ENCODE measurements at places on chromosomes 12 and 14.

- peak; percentile 48 for DNase-seq
Observed at GRCh38 chr12:57063991-57064685, 14.2 kb upstream of the MYO1A start.

DNA sequence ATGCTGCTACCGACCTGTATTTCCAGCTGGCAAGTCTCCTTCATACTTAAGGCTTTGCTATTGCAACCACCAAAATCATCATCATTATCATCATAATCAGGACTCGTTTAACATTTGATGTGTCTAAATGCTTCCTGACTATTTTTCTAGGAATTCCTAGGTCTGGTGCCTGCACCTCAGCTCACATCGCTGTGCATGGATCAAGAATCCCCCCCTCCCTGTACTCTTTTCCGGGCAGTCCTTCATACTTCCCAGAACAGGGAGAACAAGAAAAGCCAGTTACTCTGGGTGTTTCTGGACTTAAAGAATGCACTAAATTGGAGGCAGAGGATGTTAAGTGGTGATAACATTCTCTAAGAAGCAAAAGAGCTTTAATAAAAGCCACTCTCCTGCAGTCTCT lies 9.4 kb downstream of the ERP27 start:
- no peak for DNase-seq

GRCh38 chr12:79191391-79191790 lies 326.8 kb downstream of the SYT1 start:
- no peak for DNase-seq

DNA sequence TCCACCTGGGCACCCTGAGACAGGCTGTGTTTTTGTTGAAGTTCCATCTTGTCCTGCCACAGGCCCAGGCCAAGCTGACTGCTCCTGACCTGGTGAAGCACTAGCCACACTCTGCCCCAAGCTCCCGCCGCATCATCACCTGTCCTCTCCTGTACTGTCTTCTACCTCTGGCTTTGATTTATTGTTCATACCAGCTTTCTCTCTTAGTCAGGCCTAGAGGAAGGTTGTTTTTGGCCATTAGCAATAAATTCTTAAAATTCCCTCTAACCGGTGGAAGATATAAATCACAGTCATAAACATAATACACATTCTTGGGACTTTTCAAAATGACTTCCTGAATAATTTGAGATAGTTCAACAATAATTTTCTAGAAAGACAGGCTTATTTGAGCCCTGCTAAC lies 169.4 kb downstream of the DAD1 start:
- no peak for DNase-seq

DNA sequence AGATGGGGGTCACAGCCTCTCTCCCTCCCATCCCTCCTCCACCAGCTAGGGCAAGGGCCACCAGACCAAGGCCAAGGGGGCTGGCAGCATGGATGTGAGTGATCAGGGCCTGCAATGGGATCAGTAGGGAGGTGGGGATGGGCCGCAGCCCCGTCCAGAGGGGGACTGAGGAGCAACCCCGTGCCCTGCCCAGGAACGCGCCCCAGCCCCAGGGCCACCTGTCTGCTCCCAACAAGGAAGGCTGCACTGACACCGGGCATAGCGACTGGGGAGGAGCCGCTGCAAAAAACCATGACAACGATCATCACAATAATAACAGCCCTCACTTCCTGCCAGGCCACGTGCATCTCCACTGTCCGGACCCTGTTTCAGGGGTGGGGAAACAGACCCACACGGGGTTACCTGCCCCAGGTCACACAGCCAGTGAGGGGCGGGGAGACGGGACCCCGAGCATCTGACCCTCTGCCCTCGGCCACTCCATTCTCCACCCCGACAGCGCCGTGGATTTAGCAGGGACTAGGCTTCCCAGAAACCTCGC lies 24.3 kb downstream of the NCOR2 start:
- DNase-seq, result no peak

DNA sequence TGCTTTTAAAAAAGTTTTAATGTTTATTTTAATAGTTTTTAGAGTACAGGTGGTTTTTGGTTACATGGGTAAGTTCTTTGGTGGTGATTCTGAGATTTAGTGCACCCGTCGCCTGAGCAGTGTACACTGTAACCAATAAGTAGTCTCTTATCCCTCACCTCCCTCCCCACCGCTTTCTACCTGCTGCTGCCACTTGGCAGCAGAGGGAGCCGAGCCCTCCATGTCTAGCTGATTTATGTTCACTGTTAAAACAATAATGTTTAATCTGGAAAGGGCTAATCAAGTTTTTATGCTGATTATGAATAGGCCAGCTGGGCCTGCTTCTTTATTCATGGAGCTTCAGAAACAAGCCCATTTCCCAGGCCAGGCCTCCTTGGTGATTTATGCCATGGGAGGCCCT lies 73.1 kb downstream of the ADCK1 start:
- DNase-seq, result no peak

DNA sequence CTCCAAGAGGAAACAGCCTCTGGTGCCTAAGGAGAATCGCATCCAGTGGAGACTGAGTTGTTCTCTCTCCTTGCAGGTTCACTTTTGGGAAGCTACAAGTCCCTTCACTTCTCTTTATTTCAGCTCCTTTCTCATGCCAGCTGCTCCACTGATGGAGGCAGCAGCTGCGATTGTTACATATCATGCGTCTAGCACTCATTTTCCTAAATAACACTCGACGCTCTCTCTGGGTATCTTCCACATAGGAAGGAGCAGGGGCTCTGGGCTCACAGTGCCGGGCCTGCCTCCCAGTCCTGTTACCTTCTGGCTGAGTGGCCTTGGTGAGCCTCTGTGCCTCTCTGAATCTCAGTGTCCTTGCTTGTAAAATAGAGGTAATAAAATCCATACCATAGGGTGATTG lies 162.6 kb upstream of the HIF1A start:
- no peak for DNase-seq

DNA sequence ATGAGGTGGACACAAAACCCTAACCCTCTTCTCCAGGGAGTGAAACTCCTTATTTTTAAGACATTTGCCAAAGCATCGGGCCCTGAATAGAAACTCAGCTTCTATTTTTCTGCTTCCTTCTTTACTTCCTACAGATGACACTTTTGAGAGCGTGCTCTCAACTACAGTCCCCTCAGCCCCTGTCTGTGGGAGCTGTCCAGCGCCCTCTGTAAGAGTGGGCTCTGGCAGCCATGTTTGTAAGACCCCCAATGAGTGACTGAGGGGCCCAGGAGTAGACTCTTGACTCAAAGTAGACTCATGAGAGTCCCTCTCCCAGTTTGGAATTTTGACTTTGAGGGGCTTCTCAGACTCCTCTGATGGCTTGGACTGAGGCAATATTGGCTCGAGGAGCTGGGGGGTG lies 25.5 kb upstream of the BATF start:
- DNase-seq, result no peak

GRCh38 chr14:75794615-75795038 lies 133.6 kb downstream of the TTLL5 start:
- no peak for DNase-seq

DNA sequence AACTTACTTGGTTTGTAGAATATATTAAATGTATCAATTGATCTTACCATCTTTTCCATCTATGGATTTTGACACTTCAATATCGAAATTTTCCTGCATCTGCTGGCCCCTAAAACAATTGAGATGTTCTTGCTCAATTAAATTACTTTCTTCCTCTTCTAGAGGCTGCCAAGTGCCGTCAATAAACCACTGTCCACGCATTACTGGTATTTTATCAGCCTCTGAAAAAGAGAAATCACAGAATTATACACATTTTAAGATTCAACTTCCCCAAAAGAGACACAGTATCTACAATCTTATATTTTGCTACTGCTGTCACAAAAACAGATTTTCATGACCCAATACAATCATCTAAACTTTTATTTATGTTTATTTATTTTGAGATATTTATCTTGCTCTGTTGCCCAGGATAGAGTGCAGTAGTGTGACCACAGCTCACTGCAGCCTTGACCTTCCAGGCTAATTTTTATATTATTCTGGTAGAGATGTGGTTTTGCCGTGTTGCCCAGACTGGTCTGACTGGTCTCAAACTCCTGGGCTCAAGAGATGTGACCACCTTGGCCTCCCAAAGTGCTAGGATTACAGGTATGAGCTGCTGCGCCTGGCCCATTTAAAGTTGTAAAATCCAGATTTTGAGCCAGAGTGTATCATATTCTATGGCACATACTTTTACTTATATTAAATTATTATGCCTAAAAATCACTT lies 49.3 kb downstream of the DDHD1 start:
- no peak for DNase-seq

DNA sequence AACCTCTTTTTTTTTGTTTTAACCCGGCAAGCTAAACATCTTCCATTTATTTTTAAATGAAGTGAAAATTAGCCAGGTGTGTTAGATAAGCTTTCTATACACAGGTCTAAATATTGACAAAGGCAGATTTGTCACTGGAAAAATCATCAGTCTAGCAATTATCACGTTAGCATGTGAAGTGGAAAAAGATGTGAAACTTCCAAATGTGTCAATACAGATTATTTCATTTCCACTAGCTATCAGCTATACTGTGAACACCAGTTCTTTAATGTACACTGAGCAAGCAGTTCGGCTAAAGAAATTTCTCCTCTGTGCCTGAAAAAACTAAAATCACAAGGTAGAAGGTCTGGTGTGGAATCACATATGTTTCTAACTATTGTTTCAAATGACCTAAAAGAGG lies 96.6 kb upstream of the G2E3 start:
- no peak for DNase-seq

- DNase-seq, result peak; percentile 31
Observed at GRCh38 chr12:51246254-51246853, 7.7 kb downstream of the DAZAP2 start.

DNA sequence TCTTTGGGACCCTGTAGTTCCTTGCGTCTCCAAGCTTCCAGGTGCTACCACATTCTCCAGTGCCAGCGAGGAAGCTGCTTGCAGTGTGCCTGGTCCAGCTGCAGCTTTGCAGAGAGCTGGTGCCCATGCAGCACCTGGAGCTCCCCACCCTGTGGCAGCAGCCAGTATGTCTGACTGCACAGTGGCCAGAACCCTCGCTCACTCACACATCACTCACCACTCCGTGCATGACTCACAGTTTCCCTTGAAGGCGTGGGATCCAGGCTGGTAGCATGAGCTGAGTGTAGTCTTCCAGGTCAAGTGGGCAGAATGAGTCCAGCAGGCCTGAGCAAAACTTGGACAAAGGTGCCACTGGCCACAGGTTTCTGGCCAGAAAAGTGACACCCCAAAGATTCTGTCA lies 33.6 kb downstream of the SDR9C7 start:
- no peak for DNase-seq

- no peak for DNase-seq
Observed at GRCh38 chr12:80205960-80206359, 106.6 kb downstream of the OTOGL start.

- no peak for DNase-seq
Observed at GRCh38 chr12:46507766-46508165, 135.2 kb upstream of the SLC38A2 start.

- DNase-seq, result no peak
Observed at GRCh38 chr14:22563987-22564386, 25.0 kb downstream of the DAD1 start.

DNA sequence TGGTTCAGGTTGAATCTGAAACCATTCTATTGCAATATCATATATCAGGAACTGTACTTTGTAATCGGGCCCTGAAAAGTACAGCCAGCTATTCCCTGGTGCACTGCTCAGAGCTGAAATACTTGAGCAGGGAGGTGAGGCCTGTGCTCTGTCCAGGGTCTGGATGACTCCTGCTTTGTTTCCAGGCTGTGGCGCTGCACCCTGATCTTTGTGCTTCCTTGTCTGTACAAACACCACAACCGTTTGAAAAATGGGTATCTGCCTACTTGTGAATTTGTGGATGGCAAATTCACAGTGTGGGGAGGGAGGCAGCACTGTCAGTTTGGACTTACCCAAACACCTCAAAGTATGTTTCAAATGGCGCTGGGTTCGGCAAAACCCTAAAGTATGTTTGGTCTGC lies 155.4 kb upstream of the FAR2 start:
- DNase-seq, result no peak

DNA sequence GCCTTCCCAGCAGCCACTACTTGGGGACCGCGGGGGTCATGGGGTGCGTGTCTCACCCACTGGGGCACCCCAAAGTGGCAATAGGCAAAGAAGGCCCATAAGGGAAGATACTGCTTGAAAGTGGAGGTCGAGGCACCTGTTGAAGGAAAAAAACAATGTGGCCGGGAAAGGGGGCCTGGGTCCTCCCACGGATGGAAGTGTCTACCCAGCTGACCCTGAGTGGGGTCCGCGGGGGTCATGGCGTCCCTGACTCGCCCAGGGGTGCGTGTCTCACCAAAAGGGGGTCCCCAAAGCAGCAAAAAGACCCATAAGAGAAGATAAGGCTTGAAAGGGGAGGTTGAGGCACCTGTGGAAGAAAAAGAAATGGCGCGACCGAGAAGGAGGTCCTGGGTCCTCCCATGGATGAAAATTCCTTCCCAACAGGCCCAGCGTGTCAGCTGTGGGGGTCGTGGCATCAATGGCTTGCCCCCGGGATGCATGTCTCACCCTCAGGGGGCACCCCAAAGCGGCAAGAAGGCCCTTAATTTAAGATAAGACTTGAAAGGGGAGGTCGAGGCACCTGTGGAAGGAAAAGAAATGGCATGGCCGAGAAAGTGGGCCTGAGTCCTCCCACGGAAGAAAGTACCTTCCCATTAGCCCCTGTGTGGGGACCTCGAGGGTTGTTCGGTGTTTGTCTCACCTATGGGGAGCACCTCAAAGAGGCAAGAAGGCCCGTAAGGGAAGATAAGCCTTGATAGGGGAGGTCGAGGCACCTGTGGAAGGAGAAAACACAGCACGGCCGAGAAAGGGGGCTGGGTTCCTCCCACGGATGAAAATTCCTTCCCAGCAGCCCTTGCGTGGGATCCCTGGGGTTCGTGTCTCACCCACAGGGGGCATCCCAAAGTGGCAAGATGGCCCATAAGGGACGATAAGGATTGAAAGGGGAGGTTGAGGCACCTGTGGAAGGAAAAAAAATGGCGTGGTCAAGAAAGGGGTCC lies 266.0 kb downstream of the ALG10 start:
- no peak for DNase-seq

- DNase-seq, result no peak
Observed at GRCh38 chr12:128791395-128792322, 32.1 kb downstream of the SLC15A4 start.

GRCh38 chr12:84702001-84702400 lies 210.6 kb downstream of the SLC6A15 start:
- no peak for DNase-seq

DNA sequence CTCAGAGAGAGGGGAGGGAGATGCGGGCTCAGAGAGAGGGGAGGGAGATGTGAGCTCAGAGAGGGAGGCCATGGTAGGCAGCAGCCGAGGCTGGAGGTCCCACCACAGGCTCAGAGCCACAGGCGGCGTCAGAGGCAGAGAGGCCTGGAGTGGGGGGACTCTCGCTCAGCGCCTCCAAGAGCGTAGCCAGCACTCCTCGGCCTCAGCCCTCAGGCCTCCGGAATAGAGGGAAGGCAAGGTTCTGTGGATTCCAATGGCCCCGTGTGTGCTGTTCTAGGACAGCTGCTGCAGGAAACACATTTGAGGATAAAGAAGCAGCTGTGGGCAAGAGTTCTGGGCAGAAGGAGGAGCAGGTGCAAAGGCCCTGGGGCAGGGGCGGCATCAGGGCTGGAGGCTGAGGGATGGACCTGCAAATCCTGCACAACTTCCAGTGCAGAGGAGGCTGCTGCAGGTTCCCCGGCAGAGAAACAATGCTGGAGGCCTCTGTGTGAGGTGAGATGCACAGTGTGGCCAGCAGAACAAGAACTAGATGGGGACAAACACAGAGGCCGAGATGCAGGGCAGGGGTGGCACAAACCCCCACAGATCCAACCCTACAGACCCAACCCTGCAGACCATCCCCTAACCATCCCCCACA lies 59.1 kb upstream of the GALNT9 start:
- DNase-seq, result no peak

GRCh38 chr12:109580684-109581333 lies 7.2 kb downstream of the MVK start:
- DNase-seq, result no peak

GRCh38 chr14:36430169-36430568 lies 89.9 kb downstream of the NKX2-1 start:
- DNase-seq, result no peak
